ENCODE measurements at places on chromosomes 6 and 20.

DNA sequence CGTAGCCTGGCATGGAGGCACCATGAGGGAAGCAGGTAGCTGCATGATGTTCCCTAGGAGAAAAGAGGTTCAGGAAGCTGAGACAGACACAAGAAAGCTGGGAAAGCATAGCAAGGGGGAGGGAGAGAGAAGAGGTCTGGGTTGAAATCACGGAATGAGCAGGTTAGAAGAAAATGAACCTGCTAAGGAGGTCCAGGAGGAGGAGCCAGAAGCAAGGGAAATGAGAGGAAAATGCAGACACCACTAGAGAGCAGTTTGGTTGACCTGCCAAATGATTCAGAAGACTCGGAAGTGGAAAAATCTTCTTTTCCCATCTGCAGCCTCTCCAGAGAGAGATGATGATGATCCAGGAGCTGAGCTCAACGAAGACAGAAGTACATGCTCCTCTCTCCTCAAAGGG lies 70.9 kb downstream of the VIP start:
- no peak for DNase-seq

DNA sequence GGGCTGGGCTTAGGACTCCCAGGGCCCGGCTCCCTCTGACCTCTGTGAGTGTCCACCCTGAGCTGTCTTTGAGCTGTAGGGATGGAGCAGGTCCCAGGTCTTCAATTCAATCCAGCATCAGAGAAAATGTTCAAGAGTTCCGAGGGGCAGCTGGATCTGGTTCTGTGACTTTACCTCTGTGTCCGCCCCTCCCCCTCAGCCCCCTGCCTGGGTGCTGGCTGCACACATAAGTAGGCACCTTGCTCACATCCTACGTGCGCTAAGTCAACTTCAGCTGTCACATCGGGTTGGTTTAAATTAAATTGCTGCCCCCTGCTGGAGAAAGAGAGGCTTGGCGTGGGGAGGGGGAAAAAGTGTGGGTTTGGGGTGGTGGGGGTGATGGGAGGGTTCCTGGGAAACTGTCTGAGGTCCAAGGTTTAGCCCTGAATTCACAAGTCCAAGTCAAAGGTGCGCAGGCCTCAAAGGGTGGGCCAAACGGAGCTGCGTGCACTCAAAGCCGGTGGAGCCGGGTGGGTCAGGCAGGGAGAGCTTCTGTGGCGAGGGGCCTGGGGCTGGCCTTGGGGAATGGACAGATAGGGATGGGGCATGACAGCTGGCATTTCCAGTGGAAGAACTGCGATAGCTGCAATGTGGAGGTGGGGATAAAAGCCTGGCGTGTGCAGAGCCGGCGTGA lies 3.0 kb downstream of the WFDC5 start:
- DNase-seq: no peak

DNA sequence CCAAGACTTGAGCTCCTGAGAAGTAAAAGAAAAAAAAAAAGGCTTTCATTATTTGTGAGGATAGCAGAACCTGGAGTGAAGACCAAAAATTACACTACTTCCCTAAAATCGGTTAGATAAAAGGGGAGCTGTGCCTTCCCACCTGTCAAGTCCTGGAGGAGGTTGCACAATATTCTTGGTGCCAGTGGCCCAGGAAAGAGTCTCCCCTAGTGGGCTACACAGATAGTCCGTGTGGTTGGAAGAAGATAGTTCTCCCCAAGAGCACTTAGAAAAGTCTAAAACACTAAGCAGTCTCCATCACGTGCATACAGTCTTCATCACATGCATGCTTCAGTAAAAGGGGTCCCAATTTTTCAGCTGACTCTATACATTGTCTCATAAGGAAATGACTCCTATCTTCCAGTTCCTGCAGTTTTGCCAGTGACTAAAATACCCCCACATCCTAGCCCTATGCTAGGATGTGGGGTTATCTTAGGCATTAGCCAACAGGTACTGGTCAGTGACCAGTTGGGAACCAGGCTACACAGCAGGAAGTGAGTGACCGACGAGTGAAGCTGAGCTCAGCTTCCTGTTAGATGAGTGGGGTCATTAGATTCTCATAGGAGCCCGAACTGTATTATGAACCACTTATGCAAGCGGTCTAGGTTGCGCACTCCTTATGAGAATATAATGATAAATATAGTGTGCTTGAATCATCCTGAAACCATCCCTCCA lies 199.5 kb upstream of the FAM83B start:
- DNase-seq: no peak

GRCh38 chr20:15039088-15039752 lies 701.8 kb upstream of the FLRT3 start:
- DNase-seq: no peak

GRCh38 chr20:61014491-61014890 lies 237.6 kb upstream of the CDH4 start:
- DNase-seq: no peak

- DNase-seq: no peak
These were observed 38.6 kb upstream of the PIM1 start for GRCh38 chr6:37131104-37131959.
